Calu3 (cell line): ENCODE measurements at places on chromosomes 2 and 18.

- DNase-seq, result peak; percentile 69
These were observed 120.7 kb downstream of the LOXHD1 start for GRCh38 chr18:46536215-46536874.

GRCh38 chr2:136191041-136191440 is 73.1 kb upstream of the CXCR4 start:
- DNase-seq, result no peak

DNA sequence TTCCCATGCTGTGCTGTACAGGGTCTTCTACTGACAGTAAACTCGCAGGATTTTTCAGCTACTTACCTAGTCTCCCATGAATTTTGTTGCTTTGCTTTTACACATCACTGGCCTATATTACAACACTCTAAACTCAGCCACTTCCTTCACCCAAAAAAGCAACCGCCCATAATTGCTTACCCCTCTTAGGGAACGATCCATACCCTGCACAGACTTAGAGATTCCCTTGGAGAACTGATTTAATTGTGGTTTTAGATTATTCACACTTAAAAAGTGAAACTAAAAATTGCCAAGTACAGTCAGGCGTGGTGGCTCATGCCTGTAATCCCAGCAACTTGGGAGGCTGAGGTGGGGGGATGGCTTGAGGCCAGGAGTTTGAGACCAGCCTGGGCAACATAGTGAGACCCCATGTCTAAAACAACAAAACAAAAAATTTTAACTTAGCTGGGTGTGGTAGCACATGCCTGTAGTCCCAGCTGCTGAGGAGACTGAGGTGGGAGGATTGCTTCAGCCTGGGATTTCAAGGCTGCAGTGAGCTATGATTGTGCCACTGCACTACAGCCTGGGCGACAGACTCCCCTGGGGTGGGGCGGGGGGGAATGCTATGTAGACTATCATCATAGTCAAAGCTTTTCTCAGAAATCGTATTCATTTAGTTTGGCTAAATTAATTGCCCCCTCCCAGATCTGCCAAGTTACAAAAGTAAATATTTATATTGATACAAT is 19.3 kb downstream of the MRPL30 start:
- no peak for DNase-seq

DNA sequence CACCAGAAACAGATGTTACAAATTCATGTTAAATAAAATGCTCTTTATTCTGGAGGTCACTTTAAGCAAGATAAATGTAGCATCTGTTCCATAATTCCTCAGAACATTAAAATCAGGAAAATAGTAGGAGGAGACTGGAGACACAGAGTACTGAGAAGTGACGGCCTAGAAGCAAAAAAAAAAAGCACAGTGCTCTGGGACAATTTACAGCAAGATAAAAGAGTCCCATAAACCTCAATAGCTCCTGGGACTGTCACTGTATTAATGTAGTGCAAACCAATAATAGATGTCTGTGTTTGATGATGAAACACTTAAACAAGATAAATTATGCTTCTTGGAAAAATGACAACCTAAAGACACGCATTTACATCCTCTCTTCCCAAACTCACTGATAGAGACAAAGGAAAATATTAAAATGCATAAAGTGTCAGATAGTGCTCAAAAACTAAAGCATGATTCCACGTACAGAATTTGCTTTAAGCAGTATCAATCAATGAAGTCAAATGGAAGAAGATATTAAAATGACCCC is 338.8 kb upstream of the REG3G start:
- DNase-seq, result no peak

GRCh38 chr2:85524336-85524908 is 14.5 kb upstream of the MAT2A start:
- DNase-seq, result no peak

GRCh38 chr2:174495365-174496012 is 8.7 kb upstream of the GPR155 start:
- no peak for DNase-seq

GRCh38 chr2:36515538-36515937 is 82.4 kb downstream of the FEZ2 start:
- no peak for DNase-seq

GRCh38 chr18:51668607-51669006 is 471.1 kb upstream of the MEX3C start:
- no peak for DNase-seq

DNA sequence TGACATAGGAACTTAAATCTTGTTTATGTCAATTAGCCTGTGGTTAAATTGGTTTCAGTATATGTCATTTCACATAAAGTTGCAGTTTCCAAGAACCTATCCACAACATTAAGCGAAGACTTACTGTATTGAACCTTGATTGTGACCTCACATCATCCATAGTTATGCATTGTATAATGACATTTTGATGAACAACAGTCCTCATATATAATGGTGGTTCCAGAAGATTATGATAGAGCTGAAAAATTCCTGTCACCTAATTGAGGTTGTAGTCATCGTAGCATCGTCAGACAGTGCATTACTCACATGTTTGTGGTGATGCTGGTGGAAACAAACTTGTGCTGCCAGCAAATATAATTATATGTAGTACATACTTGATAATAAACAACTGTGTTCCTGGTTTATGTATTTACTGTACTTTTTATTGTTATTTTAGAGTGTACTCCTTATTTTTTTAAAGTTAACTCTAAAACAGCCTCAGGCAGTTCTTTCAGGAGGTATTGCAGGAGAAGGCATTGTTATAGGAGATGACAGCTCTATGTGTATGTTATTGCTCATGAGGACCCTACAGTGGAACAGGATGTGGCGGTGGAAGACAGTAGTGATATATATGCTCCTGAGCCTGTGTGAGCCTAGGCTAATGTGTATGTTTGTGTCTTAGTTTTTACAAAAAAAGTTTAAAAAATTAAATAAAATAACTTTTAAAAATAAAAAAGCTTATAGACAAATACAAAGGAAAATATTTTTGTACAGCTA is 56.6 kb downstream of the UBE2E3 start:
- DNase-seq, result no peak

GRCh38 chr2:121343191-121343590 is 58.2 kb upstream of the TFCP2L1 start:
- DNase-seq, result no peak

DNA sequence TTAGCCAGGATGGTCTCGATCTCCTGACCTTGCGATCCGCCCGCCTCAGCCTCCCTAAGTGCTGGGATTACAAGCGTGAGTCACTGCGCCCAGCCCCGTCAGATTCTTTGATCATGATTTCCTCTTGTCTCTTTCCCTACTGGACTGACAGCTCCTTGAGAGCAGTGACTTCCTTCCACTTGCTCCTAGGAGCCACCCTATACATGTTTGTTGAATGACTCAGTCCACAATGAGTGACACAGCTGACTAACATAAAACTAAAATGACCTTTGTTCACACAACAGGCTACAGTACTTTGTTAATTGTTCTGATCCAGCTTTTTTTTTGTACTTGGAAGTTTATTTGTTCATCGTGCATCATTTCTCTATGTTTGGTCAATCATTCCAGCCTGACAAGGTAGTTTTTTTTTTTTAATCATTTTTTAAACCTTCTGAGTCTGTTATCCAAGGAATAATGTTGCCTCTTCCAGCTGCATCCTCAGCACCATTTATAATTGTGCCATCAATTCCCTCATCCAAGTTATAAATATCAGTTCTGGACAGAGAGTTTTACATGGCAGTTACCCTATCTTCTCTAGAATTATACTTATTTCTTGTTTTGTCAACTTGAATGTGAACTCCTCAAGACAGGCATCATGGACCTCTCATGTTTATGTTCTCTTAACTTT is 42.9 kb upstream of the TUBA3E start:
- peak; percentile 79 for DNase-seq

GRCh38 chr2:236862961-236863728 is 222.5 kb upstream of the COPS8 start:
- DNase-seq, result no peak

- DNase-seq, result no peak
These were observed 108.5 kb downstream of the WDSUB1 start for GRCh38 chr2:159177957-159178356.

GRCh38 chr18:78777992-78778391 is 201.6 kb upstream of the SALL3 start:
- DNase-seq, result no peak

- no peak for DNase-seq
These were observed 6.4 kb downstream of the ITGA4 start for GRCh38 chr2:181463588-181463987.

DNA sequence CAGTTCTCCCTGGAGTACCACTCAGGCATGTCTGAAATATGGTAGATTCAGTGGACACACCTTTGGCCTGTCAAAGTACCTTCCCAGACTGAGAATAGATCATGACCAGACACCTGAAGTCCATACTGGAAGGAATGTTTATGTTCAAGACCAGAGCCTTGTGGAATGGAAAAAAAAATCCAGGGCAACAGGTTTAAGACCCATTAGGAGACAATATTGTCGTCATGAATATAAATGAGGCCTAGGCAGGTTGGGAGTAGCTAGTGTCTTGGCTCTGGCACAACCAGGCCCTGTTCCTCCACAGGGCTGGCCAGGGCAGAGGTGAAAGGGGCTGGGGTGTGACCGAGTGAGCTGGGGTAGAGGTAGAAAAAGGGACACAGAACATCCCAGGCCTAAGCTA is 13.2 kb upstream of the ATRAID start:
- no peak for DNase-seq

- no peak for DNase-seq
These were observed at the start of gene UPP2 for GRCh38 chr2:158101384-158101926. TSS of gene UPP2 (plus strand) at chr2:158101876. CDS start at chr2:158102064, 188 bp downstream.

DNA sequence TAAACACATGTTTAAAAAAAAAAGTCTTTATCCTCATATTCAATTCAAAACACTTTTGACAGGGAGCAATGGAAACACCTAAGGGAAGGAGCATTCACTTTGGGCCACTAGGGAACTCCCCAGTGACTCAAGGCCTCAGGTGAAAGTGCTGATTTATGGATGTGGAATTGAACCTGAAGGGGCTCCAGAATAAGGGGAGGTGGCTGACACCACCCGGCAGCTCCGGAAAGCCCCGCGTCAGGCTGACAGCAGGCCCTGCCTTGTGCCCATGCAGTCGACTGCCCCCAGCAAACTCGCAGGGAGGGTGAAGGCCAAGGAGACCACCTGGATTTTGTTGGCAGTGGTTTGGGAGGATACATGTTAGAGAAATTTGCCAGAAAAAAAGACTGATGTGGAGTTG is 275.3 kb upstream of the NCKAP5 start:
- DNase-seq, result no peak

DNA sequence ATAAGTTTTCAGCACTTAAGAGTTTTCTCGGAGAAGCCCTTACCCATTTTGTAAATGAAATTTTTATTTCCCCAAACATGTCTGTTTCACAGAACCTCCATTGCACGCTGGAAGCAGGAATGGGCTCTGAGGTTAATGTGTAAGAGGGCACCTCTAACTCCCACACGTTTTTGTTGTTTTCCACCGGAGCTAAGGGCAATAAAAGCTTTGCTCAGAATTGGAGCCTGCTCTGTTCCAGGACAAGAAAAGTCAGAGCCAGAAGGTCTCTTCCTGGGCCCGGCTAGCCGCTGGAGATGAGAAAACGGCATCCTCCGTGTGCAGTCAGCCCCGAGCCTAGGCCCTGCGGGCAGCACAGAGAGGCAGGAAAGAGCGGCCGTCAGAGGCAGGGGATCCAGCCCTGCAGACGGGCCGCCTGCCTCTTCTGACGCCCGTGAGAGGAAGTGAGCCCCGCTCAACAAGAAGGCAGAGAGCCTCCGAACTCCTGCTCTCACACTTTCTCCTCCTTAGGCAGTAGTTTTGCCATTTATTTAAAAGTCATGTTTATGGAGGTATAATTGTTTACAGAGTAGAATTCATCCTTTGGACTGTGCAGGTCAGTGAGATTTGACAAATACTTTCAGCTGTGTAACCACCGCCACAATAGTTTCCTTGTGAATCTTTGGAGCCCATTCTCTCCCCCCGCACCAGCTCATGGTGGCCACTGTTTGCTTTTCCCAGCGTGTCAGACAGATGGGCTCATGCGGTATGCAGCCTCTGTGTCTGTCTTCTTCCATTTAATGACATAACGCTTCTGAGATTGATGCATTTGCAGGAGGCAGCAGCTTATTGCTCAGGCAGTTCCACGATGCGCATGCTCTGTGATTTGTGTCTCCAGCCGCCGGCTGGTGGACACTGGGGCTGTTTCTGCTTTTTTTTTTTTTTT is 117.3 kb downstream of the GALR1 start:
- DNase-seq, result no peak

DNA sequence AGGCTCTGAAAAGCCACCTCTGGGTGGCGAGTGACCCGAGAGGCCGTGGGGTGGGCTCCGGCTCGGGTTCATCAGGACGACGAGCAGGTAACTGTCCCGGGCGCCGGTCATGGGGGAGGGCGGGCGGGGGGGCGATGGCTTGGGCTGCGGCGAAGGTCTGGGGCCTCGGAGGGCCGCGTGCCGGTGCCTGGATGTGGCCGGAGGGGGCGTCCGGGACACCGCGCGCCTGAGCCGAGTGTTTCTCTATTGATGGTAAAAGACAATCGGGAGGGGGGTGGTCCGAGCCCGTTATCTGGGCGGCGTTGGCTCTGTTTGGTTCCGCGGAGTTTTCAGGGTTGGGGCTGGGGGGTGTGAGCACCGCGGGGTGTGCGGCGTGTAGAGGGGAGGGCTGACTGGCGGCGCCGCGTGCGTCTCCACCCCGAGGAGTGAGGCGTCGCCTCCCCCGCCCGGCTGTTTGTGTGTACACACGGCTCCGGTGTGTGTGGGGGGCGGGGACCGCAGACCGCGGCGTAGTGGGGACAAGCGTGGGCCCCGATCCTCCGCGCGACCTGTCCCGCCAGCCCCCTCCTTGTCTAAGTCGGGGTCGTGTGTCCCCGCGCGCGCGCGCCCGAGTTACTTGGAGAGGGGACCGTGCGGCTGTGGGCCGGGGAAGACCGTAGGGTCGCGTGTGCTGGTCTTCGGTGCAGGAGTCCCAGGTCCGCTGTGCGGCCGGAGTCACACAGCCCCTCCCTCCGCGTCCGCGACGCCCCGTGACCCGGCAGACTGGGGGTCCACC is 1.6 kb downstream of the CTIF start:
- DNase-seq, result peak; percentile 73

- no peak for DNase-seq
These were observed 1.3 kb upstream of the PPM1B start for GRCh38 chr2:44167311-44167907.

- DNase-seq, result no peak
These were observed 85.9 kb upstream of the KLF7 start for GRCh38 chr2:207251573-207252192.

DNA sequence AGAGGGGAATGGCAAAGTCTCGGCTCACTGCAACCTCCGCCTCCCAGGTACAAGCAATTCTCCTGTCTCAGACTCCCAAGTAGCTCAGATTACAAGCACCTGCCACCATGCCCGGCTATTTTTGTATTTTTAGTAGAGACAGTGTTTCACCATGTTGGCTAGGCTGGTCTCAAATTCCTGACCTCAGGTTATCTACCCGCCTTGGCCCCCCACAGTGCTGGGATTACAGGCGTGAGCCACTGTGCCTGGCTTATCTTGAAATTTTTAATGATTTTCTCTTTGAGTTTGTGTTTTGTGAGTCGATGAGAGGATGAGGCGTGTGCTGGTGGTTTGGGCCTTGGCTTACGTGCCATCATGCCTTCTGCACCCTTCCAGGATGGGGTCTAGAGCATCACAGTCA is 101.3 kb upstream of the ST3GAL5 start:
- peak; percentile 14 for DNase-seq

GRCh38 chr2:233356546-233357308 is 2.4 kb downstream of the DGKD start:
- no peak for DNase-seq

- peak; percentile 60 for DNase-seq
These were observed 589 bp upstream of the SGPP2 start for GRCh38 chr2:222423632-222424275.

GRCh38 chr18:26700201-26700600 is 151.8 kb upstream of the KCTD1 start:
- DNase-seq, result no peak

- no peak for DNase-seq
These were observed 85.8 kb downstream of the CLHC1 start for GRCh38 chr2:55146263-55146662.
